NCI-H1930 (cell line): ENCODE measurements at places on chromosomes 4 and X.

DNA sequence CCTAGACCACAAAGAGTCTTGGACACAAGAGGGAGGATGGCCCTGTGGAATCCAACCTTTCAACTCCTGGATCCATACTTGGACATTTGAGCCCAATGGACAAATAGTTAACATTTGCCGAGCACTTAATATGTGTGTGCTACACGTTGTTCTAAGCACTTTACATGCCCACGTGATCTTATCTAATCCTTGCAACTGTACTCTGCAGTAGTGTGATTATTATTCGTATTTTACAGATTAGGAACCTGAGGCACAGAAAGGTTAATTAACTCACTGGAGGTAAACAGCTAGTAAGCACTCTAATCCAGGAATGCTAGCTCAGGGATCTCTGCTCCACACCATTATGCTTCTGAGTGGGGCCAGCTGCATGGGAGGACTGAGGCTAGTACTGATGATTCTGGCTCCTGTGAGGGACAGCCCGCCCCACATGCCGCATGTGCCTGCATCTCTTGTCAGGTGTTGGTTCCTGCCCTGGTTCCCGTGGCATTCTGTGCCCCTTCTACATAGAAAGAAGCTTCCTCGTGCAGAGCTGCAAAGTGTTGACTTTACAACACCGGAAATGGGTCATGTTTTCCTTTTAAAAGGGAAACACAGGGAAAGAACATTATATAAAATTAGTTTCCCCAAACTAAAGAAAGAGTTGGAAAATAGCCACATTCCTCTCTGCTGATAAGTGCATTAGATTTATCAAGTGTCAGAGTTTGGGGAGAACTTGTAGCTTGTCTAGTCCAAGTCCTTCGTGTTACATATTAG, 34.8 kb downstream of the PLAC1 start:
- no peak for DNase-seq

GRCh38 chr4:154485127-154485773, 6.3 kb downstream of the DCHS2 start:
- DNase-seq, result no peak

- no peak for DNase-seq
Observed at GRCh38 chr4:16029886-16030285, 53.9 kb downstream of the PROM1 start.

- DNase-seq, result no peak
Observed at GRCh38 chr4:141210168-141210567, 10.5 kb upstream of the ZNF330 start.

DNA sequence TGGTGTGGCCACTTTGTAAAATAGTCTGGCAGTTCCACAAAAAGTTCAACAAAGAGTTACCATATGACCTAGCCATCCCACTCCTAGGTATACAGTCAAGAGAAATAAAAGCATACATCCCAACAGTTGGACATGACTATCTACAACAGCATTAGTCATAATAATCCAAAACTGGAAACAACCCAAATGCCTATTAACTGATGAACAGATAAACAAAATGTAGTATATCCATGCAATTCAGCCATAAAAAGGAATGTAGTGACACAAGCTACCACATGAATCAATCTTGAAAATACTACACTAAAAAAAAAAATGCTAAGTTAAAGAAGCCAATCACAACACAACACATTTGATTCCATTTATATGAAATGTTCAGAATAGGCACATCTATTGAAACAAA, 16.1 kb downstream of the MED14 start:
- DNase-seq, result no peak

DNA sequence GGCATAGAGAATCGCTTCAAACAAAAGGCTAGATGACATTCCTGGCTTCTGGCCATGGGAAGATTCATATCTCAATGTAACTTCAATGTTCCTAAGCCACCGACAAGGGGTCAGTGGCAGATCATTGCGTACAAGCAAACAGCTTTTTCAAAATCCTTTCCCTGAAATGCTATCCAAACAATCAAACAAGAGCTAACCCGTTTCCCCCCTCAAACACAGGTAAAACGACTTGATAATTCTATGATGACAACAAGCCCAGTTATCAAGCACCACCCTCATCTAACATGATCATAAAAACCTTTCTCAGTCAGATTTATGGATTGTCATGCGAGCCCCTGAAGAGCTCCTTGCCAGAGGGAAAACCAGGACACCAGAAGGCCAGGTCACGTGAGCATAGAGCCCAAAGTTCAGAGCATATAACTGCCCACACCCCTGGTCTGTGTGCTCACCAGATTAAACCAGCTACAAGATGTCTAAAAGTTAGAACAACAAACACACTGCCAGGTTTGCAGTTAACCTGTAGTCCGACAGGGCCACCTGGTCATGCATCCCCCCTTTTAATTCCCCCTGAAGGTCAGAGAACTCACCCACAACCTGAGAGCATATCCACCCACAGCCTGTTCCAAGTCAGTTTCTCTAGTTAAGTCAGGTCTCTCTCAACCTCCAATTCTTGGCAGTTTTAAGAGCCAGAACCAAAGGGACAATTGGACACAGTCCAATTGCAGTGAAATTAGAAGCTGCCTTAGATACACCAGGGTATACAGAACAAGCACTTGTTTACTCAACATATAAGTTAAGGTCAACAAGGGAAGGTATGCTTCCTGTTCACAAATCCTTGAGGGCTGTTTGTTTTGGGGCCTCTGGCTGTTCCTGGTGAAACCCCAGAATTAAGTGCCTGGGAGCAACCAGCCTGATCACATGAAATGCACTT, 248.1 kb upstream of the PPARGC1A start:
- no peak for DNase-seq

- DNase-seq, result no peak
Observed at GRCh38 chr4:3485886-3486540, 22.9 kb downstream of the DOK7 start.

DNA sequence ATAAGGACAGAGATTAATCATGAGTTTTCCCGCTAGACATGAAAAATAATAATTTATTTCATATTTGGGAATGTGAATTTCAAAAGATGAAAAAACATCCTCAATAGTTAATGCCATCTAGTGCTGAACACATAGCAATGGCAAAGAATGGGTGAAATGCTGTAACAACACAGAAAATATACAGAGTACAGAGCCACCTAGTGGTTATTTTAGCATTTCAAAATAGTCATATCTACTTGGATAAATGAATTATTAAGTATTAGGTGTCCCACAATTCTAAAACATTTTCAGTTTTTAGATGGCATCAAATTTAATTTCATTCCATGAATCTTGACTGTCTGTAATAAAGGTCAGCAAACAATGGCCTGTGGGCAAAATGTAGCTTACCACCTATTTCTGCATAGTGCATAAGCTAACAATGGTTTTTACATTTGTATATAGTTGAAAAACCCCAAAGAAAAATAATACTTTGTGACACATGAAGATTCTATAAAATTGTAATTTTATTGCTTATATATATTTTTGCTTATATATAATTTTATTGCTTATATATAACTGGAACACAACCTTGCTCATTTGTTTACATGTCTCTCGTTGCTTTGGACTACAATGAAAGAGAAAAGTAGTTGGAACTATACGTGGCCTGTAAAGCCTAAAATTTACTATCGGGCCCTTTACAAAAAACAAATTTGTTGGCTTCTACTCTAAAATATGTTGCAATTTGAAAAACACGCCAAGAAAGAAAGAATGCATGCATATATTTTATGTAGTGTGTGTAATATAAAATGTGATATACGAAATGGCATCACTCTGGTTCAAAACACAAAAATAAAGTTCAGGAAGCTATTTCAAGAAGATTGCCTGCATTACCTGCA, 99.1 kb upstream of the FAM47C start:
- peak; percentile 2 for DNase-seq

DNA sequence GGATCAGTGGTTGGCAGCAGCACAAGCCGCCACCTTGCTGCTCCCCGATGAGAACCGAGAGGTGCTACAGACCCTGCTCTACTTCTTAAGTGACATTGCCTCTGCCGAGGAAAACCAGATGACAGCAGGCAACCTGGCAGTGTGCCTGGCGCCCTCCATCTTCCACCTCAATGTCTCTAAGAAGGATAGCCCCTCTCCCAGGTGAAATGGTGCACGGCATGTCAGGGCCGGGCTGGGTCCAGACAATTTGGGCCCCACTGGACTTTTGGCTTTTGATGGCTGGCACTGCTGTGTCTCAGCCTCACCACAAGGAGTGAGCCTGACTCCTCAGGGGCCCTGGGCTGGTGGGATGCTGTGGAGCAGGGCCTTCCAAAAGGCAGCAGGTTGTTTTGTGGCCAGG, 74.1 kb downstream of the STARD8 start:
- DNase-seq, result no peak

GRCh38 chrX:50812995-50813842, 775 bp downstream of the SHROOM4 start:
- DNase-seq, result no peak

GRCh38 chr4:21476757-21477156, 471.8 kb downstream of the KCNIP4 start:
- DNase-seq, result no peak

DNA sequence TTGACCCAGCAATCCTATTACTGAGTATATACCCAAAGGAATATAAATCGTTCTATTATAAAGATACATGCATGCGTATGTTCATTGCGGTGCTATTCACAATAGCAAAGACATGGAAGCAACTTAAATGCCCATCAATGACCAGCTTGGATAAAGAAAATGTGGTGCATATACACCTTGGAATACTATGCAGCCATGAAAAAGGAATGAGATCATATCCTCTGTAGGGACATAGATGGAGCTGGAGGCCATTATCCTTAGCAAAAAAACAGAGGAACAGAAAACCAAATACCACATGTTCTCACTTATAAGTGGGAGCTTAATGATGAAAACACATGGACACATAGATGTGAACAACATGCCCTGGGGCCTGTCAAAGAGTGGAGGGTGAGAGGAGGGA, 124.1 kb upstream of the AFF2 start:
- no peak for DNase-seq

GRCh38 chrX:23732704-23733103, 10.4 kb downstream of the ACOT9 start:
- DNase-seq, result no peak

- no peak for DNase-seq
Observed at GRCh38 chr4:168138143-168138542, 45.8 kb downstream of the ANXA10 start.
